ENCODE measurements at places on chromosomes 4 and X.
A peak's percentile ranks its signal among the peaks of the same experiment; 100 is the strongest.

GRCh38 chr4:70902577-70903290 is 565 bp downstream of the MOB1B start:
- DNase-seq, result no peak

- no peak for DNase-seq
These were observed 29.9 kb downstream of the PPP2R2C start for GRCh38 chr4:6442555-6442954.

GRCh38 chr4:26334366-26334765 is 13.6 kb downstream of the RBPJ start:
- DNase-seq, result no peak

GRCh38 chr4:96035727-96036126 is 195.8 kb downstream of the PDHA2 start:
- DNase-seq, result no peak

GRCh38 chrX:130212371-130212770 is 40.6 kb downstream of the RAB33A start:
- no peak for DNase-seq

DNA sequence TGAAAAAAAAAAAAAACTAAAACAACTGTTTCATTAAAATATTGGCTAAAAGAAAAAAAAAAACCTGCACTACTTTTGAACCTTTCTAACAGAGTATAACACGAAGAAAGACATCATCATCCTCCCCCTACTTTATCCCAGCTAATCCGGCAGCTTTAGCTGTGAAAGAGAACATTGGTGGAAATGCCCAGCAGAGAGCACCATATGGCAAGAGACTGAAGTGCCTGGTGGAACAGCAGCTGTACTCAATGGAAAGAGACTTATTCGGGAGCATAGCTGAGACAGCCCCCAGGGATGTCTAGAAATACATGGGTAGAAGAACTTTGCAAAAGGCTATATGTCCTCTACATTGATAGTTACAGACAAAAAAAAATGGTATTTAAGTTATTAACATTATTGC is 30.3 kb downstream of the STPG2 start:
- no peak for DNase-seq

GRCh38 chr4:112885897-112886296 is 163.6 kb upstream of the ANK2 start:
- no peak for DNase-seq

DNA sequence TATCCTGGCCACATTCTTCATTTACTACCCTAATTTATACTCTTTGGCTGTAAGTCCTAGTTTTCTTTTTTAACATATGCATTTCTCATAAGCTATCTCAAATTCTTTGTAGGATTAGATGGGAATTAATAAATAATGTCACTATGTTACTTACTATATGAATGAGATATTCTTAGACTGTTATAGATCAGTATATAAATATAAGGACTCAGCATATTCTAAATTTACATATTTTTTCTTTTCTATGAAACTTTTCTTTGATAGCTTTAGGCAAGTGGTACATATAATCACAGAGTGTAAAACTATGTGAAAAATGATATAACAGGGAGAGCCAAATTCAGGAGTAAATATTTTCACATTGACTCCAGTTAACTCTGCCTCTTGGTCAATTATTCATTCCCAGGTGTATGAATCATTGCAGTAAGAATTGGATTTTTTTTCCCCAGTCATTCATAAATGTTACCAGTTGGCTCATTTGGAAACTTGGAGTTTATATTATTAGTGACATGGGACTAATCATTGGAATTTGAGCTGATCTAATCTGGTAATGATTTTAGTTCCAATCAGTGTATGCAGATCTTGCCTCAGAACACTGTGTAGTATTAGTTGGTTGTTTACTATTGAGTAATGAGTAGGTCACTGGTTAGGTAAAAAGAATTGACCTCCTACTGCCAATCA is 25.3 kb downstream of the FHIP1A start:
- DNase-seq, result no peak

- DNase-seq, result peak; percentile 2
These were observed 20.5 kb upstream of the ZNF81 start for GRCh38 chrX:47815901-47816845.

Measured in hematopoietic multipotent progenitor cell treated with erythropoietin and hydrocortisone succinate and interleukin-3 and kit ligand, for 15 days (in vitro differentiated cells).